ENCODE measurements at places on chromosomes 11 and 22.

GRCh38 chr11:118619444-118620197, 12.2 kb downstream of the PHLDB1 start:
- DNase-seq: peak; percentile 63

- no peak for DNase-seq
These were observed 69.4 kb upstream of the ALX4 start for GRCh38 chr11:44379141-44380008.

DNA sequence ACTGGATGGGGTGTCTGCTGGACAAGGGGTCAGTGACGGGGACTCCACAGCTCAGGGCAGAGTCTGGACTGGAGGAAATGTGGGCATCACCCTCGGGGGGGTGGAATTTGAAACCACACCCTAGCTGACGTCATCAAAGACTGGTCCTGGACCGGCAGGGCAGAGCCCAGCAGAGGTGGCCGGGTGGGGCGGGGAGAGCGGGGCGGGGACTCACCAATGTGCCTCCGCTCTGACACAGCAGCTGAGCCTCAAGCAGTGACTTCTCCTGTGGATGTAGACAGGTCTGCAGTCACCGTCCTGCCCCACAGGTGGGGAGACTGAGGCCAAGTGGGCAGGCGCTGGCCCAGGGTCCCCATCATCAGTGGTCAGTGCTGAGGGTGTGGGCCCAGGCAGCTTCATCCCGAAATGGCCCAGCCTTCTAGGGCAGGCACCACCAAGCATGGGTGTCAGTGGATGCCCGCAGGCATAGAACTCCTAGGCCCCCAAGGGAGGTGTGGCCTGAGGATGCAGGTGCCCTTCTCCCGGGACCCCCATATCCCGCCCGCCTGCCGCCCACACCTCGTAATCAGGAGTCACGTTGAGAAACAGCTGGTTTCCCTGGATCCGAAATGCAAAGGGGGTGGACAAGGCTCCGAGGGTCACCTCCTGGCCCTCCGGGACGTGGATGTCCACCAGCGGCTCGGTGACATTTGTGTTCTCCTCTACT, 603 bp downstream of the CDHR5 start:
- DNase-seq: no peak

GRCh38 chr11:17020831-17021230, 6.6 kb upstream of the PLEKHA7 start:
- no peak for DNase-seq

GRCh38 chr11:96149743-96150555, 193.0 kb downstream of the MAML2 start:
- no peak for DNase-seq

- no peak for DNase-seq
These were observed 369.1 kb downstream of the JRKL start for GRCh38 chr11:96758957-96759356.

- DNase-seq: no peak
These were observed 15.8 kb downstream of the CCDC81 start for GRCh38 chr11:86390487-86390886.

- no peak for DNase-seq
These were observed 14.0 kb upstream of the VWCE start for GRCh38 chr11:61309141-61309540.

Measured in NB4 (cell line).